ENCODE measurements at places on chromosomes 12 and 14. TPM values are rescaled to one million over a fixed set of nuclear protein-coding genes. Genes with fewer than 3 reads are reported as not detected.
A peak's percentile ranks its signal among the peaks of the same experiment; 100 is the strongest.

DNA sequence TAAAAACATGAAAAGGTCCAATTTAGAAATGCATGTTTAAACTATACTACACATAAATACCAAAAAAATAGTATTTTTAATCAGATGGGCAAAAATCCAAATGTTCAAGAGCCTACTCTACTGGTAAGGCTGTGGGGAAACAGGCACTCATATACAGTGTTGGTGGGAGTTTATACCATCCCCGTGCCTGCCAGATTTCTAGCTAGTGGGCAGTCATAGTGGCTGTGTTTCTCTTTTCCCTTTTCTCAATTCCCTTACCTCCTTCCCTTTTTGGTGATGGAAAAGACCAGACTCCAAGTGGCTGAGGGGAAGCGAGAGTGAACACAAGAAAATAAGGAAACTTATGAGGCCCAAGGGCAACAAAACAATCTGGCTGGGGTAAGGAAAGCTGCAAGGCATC is 14.7 kb downstream of the ZNF641 start:
- no peak overlapping the region for H3K27ac ChIP-seq
- DNase-seq = no peak
- H3K4me3 ChIP-seq = no peak overlapping the region
- peaks cover 12% of the 10 kb centered on the region for H3K36me3 ChIP-seq
- H3K27me3 ChIP-seq = no peaks in the 10 kb centered on the region

GRCh38 chr12:13193505-13194231 is 2.9 kb upstream of the EMP1 start:
- H3K36me3 ChIP-seq = no peaks in the 10 kb centered on the region
- DNase-seq = no peak
- H3K27me3 ChIP-seq = peaks cover 4% of the 10 kb centered on the region
- H3K27ac ChIP-seq = no peak overlapping the region

DNA sequence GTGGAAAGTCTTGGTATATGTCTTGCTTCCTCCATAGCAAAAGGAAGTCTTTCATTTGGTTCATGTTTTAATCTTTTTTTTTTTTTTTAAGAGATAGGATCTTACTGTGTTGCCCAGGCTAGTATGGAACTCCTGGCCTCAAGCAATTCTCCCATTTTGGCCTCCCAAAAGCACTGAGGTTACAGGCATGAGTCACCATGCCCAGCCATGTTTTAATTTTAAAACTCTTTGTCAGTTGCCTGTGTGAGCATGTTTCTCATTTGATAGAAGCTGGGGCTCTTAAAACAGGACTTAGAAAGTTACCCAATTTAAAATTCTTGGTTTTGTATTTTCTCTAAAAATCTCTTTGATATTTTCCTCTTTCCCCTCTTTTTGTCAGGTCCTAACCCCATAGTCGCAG is 45.0 kb upstream of the REP15 start:
- no peak overlapping the region for H3K27ac ChIP-seq
- DNase-seq = no peak
- peaks cover 2% of the 10 kb centered on the region for H3K4me1 ChIP-seq
- peaks cover 1% of the 10 kb centered on the region for H3K27me3 ChIP-seq

- H3K27me3 ChIP-seq = peaks cover 1% of the 10 kb centered on the region
- no peak for DNase-seq
- no peaks in the 10 kb centered on the region for H3K36me3 ChIP-seq
- no peaks in the 10 kb centered on the region for H3K4me1 ChIP-seq
- no peak overlapping the region for H3K4me3 ChIP-seq
- no peak overlapping the region for H3K27ac ChIP-seq
Measured at GRCh38 chr14:78083837-78084236, 86.3 kb upstream of the NRXN3 start.

GRCh38 chr14:33954016-33954598 is 3.2 kb upstream of the EGLN3 start:
- H3K4me3 ChIP-seq = no peak overlapping the region
- no peaks in the 10 kb centered on the region for H3K36me3 ChIP-seq
- peaks cover 9% of the 10 kb centered on the region for H3K4me1 ChIP-seq
- H3K27me3 ChIP-seq = peaks cover 39% of the 10 kb centered on the region
- H3K27ac ChIP-seq = no peak overlapping the region

GRCh38 chr12:221736-222135 is 7.8 kb upstream of the SLC6A12 start:
- no peak for DNase-seq
- no peaks in the 10 kb centered on the region for H3K4me1 ChIP-seq
- H3K27me3 ChIP-seq = no peaks in the 10 kb centered on the region
- H3K27ac ChIP-seq = no peak overlapping the region

DNA sequence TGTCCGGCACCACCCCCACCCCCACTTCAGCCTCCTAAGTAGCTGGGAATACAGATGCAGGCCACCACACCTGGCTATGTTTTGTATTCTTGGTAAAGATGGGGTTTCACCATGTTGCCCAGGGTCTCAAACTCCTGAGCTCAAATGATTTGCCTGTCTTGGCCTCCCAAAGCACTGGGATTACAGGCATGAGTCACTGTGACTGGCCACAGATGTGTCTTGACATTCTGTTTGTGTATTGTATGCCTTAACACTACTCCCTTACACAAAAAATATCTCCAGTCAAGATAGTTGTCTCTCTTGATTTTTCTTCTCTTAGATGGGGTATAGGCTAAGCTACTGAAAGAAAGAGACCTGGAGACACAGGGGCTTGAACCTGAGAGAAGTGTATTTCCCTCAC is 17.6 kb downstream of the CLEC14A start:
- no peak overlapping the region for H3K27ac ChIP-seq
- H3K36me3 ChIP-seq = no peaks in the 10 kb centered on the region
- no peak for DNase-seq
- H3K27me3 ChIP-seq = peaks cover 8% of the 10 kb centered on the region
- no peak overlapping the region for H3K4me3 ChIP-seq

DNA sequence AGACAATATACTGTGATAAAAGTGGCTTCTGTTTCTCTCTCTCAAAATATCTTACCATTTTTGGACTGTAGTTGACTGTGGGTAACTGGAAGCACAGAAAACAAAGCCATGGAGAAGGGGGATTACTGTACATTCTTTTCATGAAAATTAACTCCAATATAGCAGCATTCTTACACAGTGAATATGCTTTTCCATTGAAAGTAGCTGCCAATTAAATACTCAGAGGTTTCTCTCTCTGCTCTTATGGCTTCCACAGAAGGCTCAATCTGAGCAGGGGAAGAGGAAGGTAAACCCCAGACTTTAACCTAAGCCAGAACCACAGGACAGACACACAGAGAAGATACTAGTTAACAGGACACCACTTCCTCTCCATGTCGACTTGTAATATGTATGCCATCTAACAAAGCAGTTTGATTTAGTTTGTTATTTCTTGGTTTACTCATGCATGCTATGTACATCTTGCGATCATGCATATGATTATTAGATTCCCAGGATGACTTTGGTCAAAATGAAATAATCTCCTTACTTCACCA is 150.2 kb downstream of the SSPN start:
- no peaks in the 10 kb centered on the region for H3K27me3 ChIP-seq
- H3K36me3 ChIP-seq = peaks cover 9% of the 10 kb centered on the region
- peaks cover 14% of the 10 kb centered on the region for H3K4me1 ChIP-seq
- H3K27ac ChIP-seq = no peak overlapping the region
- DNase-seq = no peak

GRCh38 chr14:61706096-61706690 is 10.9 kb downstream of the HIF1A start:
- DNase-seq = no peak
- H3K36me3 ChIP-seq = peaks cover 37% of the 10 kb centered on the region
- H3K27me3 ChIP-seq = no peaks in the 10 kb centered on the region
- peak overlapping the region; percentile 7 for H3K27ac ChIP-seq
- H3K4me1 ChIP-seq = peaks cover 80% of the 10 kb centered on the region
- no peak overlapping the region for H3K4me3 ChIP-seq

Gene NCOR2
- total RNA-seq = 105 TPM

Gene TAS2R19
- 1.4 TPM for total RNA-seq

Gene KLRC2
- total RNA-seq = 2.6 TPM

Measured in activated CD8-positive, alpha-beta T cell treated with anti-CD3 and anti-CD28 coated beads for 36 hours (primary cell).